ENCODE measurements at places on chromosomes 1 and 21. TPM values are rescaled to one million over a fixed set of nuclear protein-coding genes. Genes with fewer than 3 reads are reported as not detected.

DNA sequence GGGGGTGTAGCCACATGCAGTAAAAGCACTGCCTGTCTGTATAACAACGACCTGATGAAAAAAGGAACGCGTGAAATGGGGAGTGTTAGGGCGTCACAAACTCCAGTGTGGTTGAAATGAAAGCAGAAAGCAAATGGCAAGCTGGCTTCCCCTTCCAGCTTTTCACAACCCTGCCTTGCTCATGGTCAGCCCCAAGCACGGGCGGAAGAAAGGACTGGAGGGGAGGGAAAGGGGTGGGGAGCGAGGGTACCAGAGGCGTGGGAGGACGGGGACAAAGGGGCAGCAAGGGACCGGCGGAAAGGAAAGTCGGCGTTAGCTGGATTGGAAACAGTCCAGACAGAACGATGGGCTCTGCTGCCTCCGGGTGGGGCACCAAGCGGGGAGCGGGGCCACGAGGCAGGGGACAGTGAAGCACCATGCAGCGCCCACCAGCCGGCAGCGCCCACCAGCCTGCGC, 9.6 kb downstream of the VPS26C start:
- DNase-seq, result no peak

DNA sequence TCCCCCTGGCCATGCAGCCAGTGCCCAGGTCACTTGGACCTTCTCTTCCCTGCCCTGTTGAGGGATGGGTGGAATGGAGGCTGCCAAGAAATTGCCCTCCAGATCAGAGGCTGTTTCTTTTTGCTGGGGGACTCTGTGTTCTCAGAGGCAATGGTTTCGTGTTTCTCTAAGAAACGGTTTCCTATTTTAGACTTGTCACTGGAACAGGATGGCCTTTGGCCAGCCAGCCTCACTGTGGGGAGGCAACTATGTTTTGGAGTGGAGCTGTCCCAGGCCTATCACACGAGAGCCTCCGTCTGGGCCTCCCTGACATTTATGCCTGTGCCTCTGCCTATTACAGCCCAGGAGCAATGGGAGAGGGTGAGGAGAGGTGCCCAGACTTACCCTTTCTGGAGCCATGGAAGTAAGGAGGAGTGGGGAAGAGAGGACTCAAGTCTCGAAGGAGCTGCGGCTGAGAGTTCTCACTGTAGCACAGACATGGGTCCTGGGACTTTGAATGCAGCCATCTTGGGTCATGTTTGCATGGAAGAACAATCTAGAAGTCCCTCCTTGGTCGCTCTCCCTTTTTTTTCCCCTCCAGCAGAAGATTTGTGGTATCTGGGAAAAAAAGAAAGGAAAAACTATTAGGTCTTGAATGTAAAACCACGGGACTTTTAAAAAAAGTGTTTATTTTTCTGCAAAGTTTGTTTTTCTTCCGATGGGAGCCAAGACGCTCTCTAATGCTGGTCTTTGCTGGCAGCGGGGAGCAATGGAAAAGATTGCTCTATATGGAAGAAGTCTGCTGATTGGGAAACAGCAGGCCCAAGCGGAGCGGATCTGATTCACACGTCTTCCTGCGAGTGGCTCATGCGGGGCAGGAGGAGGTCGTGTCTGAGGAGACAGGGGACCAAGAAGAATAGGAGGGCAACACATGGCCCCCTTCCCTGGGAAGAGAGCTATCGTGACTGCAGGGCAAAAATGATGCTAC, 219.2 kb downstream of the FOXD2 start:
- DNase-seq, result peak; percentile 93

DNA sequence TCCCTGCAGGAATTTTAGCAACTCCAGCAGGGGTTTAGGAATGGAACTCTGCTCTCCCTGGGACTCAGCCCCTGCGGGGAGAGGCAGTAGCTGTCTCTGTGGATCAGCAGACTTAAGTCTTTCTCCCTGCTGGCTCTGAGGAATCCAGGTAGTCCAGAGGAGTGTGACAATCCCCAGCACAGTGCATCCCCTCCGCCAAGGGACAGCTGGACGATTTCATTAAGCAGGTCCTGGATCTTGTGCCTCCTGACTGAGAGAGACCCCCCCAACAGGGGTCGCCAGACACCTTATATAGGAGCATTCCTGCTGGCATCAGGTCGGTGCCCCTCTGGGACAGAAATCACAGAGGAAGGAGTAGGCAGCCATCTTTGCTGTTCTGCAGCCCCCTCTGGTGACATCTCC, 30.6 kb downstream of the AKT3 start:
- DNase-seq, result no peak

DNA sequence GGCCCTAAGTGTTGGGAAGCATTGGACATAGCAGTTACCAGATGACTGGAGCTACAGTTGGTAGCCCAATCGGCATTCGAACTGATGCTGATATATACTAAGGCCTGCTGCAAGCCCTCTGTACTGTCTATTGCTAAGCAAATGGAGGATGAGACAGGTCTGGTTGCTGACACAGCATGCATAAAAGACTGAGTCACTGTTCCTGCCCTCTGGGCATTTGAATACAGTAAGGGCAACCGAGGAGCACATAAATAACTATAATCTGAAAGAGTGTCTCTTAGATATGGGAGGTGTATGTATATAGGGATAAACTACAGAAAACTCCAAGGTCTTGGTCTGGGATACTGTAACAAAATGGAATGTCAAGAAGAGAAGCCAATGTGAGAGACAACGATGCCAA, 16.8 kb upstream of the MARK1 start:
- DNase-seq, result no peak

DNA sequence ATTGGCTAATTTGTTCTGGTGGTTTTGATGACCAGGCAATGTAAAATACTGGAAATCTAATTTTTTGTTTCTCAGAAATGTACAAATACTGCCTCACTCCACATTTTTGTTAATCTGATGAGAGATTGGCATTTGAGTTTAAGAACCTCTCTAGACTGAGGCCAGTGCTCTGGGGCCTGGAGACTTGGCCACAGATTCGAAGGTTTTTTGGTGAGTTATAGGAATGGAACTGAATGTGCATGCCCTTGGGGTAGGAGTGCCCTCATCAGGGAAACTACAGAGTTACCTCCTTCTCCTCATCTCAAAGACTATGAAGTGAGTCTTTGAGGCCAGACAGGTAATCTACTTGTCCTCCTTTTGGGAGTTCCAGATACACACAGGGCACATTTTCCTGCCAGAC, 347.9 kb downstream of the LTN1 start:
- no peak for DNase-seq

- no peak for DNase-seq
These were observed 4.8 kb upstream of the WNT9A start for GRCh38 chr1:227952374-227953021.

Gene GPA33
- total RNA-seq, result not detected

Gene TDRD5
- 0.36 TPM for total RNA-seq

Gene SPRR2E
- not detected for total RNA-seq

Data from aorta (tissue), 5 donors.